Esophagus (tissue), 2 donors: ENCODE measurements at places on chromosomes 1 and 21. TPM values are rescaled to one million over a fixed set of nuclear protein-coding genes. Genes with fewer than 3 reads are reported as not detected.

The TFF3 gene
- polyA plus RNA-seq, result 2.3 TPM

The PDC gene
- not detected for polyA plus RNA-seq

The CREG1 gene
- polyA plus RNA-seq, result 72.7 TPM

The TSPEAR gene
- 0.01 TPM for polyA plus RNA-seq

The SUCO gene
- polyA plus RNA-seq, result 4.9 TPM

The HTR6 gene
- 0.02 TPM for polyA plus RNA-seq

The LIN28A gene
- not detected for polyA plus RNA-seq

The ALX3 gene
- polyA plus RNA-seq, result 0.04 TPM

The PCP4 gene
- 42.3 TPM for polyA plus RNA-seq

The FAM110D gene
- 0.94 TPM for polyA plus RNA-seq

The SGIP1 gene
- polyA plus RNA-seq, result 1.1 TPM

The ADORA3 gene
- polyA plus RNA-seq, result 0.99 TPM

The AGT gene
- polyA plus RNA-seq, result 0.12 TPM

The CRP gene
- not detected for polyA plus RNA-seq

The BRDT gene
- polyA plus RNA-seq, result not detected

The SH2D1B gene
- 1.2 TPM for polyA plus RNA-seq

The CYP4Z1 gene
- polyA plus RNA-seq, result 0.73 TPM

The TTC34 gene
- 0.20 TPM for polyA plus RNA-seq
